Activated T-helper 2 cell treated with anti-CD3 and anti-CD28 coated beads, Interferon-gamma antibody, Interleukin-2, Interleukin-4, amounts not matched to agents 10 μg/mL and 5 μg/mL and 100 μg/mL, durations not matched to agents 14 hours and 24 hours and 36 hours (primary cell): ENCODE measurements at places on chromosomes 16 and 17. TPM values are rescaled to one million over a fixed set of nuclear protein-coding genes. Genes with fewer than 3 reads are reported as not detected.

The KRT28 gene
- not detected in 2 replicates for total RNA-seq

The TMEM114 gene
- total RNA-seq = not detected in 2 replicates

The CMTR2 gene
- total RNA-seq = 17.1 and 19.6 TPM in 2 replicates

The EXOC3L1 gene
- 0.14 TPM in 1 of 2 replicates, not detected in the other for total RNA-seq

The CSH2 gene
- not detected in 2 replicates for total RNA-seq

The KREMEN2 gene
- total RNA-seq = 0.09 TPM in 1 of 2 replicates, not detected in the other

The KRTAP4-5 gene
- total RNA-seq = not detected in 2 replicates

The CACNA1H gene
- total RNA-seq = 0.09 TPM in 2 replicates

The CYGB gene
- not detected in 2 replicates for total RNA-seq

The GPR142 gene
- total RNA-seq = not detected in 2 replicates

The HNF1B gene
- total RNA-seq = 4.6 and 5.0 TPM in 2 replicates

The TBC1D16 gene
- total RNA-seq = 1.4 and 2.0 TPM in 2 replicates

The SLC38A8 gene
- total RNA-seq = 0.28 TPM in 1 of 2 replicates, not detected in the other

The ACE gene
- not detected in 2 replicates for total RNA-seq

The G6PC1 gene
- not detected in 2 replicates for total RNA-seq

The NDUFAF8 gene
- total RNA-seq = 57.7 and 58.1 TPM in 2 replicates

The OSGIN1 gene
- total RNA-seq = 1.4 and 2.1 TPM in 2 replicates

The KRT40 gene
- total RNA-seq = not detected in 2 replicates

The AGRP gene
- not detected in 2 replicates for total RNA-seq

The CALB2 gene
- total RNA-seq = not detected in 2 replicates

The TP53TG3C gene
- total RNA-seq = not detected in 2 replicates

The CUEDC1 gene
- total RNA-seq = 0.30 and 0.34 TPM in 2 replicates

The RTN4RL1 gene
- 0.25 and 0.51 TPM in 2 replicates for total RNA-seq

The CDH8 gene
- not detected in 2 replicates for total RNA-seq

The PSKH1 gene
- total RNA-seq = 15.5 and 16.5 TPM in 2 replicates

The GPATCH8 gene
- total RNA-seq = 44.7 and 49.6 TPM in 2 replicates

The ZNF469 gene
- 0.59 and 0.67 TPM in 2 replicates for total RNA-seq

The LRRC37A gene
- total RNA-seq = 2.1 and 2.9 TPM in 2 replicates

The KRT23 gene
- total RNA-seq = not detected in 2 replicates

The NFAT5 gene
- 49.2 and 54.0 TPM in 2 replicates for total RNA-seq

The ADAP2 gene
- total RNA-seq = 0.80 and 2.0 TPM in 2 replicates

The MMP2 gene
- 0.11 and 0.34 TPM in 2 replicates for total RNA-seq

The WIPF2 gene
- 26.9 and 27.2 TPM in 2 replicates for total RNA-seq

The TUBG2 gene
- total RNA-seq = 12.2 and 12.6 TPM in 2 replicates

The ZNF646 gene
- 24.4 and 24.5 TPM in 2 replicates for total RNA-seq

The DOC2B gene
- 0.30 and 0.37 TPM in 2 replicates for total RNA-seq

The CCL16 gene
- total RNA-seq = not detected in 2 replicates

The ARSG gene
- total RNA-seq = 7.3 and 9.6 TPM in 2 replicates

The DNASE1L2 gene
- 1.7 and 2.2 TPM in 2 replicates for total RNA-seq

The TLCD3B gene
- total RNA-seq = 2.3 and 2.6 TPM in 2 replicates

The ANKFN1 gene
- not detected in 2 replicates for total RNA-seq

The DCAKD gene
- 30.0 and 31.0 TPM in 2 replicates for total RNA-seq

The MT4 gene
- total RNA-seq = not detected in 2 replicates

The TEX19 gene
- not detected in 2 replicates for total RNA-seq

The TGFB1I1 gene
- 1.2 and 1.7 TPM in 2 replicates for total RNA-seq

The GAST gene
- not detected in 2 replicates for total RNA-seq

The NPIPA3 gene
- total RNA-seq = 1.2 and 1.6 TPM in 2 replicates

The KIAA0513 gene
- 12.8 and 13.6 TPM in 2 replicates for total RNA-seq

The PAQR4 gene
- total RNA-seq = 46.9 and 49.9 TPM in 2 replicates

The TEFM gene
- total RNA-seq = 16.6 and 21.2 TPM in 2 replicates

The TOX3 gene
- total RNA-seq = not detected in 2 replicates

The CSH1 gene
- total RNA-seq = not detected in 2 replicates

The RPRML gene
- not detected in 2 replicates for total RNA-seq
